Activated CD4-positive, alpha-beta T cell treated with anti-CD3 and anti-CD28 coated beads for 36 hours (primary cell): ENCODE measurements at places on chromosomes 5 and 9.

DNA sequence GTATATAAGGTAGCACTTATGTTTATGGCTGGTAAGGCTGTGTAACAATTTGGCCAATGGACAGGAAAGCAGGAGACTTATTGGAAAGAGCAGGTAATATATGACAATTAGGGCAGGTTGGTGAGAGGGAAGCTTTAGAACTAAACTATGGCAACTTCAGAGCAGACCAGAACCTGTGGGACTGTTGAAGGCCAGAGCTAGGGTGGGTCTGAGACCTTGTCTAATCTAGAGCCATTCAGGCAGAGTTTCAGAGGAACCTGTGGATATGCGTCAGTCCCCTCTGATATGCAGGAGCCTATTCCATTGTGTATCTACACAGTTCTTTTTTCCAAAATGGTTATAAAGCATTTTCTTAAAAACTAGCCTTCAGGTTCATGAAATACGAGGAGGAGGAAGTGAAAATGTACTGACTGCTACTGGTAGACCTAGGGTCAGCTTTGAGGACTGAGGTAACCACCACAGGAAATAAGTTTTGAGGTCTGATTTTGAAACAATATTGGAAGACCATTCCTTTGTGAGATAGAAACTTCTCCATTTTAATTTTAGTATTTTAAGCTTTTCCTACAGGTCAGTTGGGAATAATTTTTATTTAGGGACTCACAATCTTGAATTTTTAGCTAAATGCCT lies 37.6 kb downstream of the ELL2 start:
- no peak for DNase-seq

- DNase-seq = no peak
Measured at GRCh38 chr5:168585119-168585856, 6.1 kb upstream of the PANK3 start.

DNA sequence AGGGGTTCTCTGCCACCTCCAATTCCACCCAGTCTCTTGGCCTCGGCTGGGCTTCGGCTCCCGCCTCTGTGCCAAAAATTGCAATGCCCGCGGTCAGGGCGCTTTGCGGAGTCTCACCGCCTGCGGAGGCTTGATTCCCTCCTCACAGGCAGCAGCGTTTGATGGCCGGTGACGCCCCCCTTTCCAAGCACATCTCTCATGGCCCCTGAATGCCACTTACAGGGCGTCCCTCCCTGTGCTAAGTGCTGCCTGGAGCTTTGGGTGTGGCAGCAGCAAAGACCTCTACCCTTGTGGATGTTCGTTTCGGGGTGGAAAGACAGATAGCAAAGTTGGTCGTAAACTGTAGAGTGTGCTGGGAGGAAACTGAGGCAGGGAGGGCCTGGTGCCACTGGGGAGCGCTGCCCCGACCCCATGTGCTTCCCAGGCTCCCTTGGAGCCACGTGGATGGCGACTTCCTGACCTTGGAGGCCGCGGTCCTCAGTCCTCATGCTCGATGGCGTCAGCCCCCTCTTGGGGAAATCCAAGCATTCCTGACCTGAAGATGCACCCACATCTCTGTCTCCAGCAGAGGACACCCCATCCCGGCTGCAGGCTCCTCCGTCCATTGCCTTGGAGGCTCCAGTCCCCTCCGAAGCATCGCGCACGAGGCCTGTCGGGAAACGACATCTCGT lies 249.2 kb upstream of the IRX4 start:
- DNase-seq = no peak

DNA sequence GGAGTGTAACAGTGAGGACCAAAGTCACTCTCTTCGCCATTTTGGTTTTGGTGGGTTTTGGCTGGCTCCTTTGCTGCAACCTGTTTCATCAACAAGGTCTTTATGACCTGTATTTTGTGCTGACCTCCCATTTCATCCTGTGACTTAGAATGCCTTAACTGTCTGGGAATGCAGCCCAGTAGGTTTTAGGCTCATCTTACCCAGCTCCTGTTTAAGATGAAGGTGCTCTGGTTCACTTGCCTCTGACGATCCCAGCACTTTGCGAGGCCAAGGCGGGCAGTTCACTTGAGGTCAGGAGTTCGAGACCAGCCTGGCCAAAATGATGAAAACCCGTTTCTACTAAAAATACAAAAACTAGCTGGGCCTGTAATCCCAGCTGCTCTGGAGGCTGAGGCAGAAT lies 1.8 kb upstream of the CKS2 start:
- DNase-seq = no peak

GRCh38 chr5:91464886-91465646 lies 81.9 kb upstream of the ARRDC3 start:
- DNase-seq = no peak

GRCh38 chr9:71253011-71253410 lies 131.6 kb upstream of the TRPM3 start:
- no peak for DNase-seq

- no peak for DNase-seq
Measured at GRCh38 chr5:81486711-81487110, 92.8 kb upstream of the ACOT12 start.

DNA sequence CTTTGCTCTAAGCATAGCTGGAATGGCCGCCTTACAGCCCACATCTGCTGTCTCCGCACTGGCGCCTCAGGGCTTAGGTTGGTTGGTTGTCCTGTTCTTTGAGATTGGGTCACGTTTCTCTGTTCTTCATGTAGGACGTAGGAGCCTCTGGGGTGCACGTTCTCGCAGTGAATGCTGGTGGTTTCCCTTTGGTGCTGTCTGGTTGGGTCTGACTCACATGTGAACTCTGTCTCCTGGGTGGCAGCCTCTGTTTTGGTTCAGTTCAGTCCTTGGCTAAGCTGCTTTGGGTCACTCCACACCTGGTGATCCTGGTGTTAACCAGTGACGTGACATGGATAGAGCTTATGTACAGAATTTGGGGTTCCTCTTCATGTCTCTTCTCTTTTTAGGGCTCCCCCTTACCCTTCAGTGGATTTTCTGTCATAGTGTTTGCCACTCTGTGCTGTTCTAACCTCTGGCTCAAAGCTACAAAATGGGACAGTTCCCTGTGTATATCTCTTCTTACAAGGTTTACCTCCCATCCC lies 12.6 kb upstream of the LPCAT1 start:
- peak; percentile 86 for DNase-seq

DNA sequence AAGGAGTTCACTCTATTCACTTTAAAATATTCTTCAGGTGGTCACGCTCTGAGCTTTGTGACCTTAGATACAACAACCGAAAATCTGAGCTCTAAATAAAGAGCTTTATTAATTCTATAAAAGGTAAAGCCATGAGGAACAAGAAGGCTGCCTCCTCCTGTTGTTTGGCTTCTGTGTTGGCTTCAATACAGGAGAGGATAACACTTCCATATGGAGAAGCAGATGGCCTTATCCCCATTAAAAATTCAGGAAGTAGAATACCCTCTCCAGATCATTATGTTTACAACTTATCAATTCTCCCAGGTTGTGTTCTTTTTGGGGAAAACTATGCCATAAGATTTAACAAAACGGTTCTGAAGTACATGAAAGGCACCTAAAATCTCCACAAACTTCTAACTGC lies 128.4 kb downstream of the TTC39B start:
- no peak for DNase-seq

DNA sequence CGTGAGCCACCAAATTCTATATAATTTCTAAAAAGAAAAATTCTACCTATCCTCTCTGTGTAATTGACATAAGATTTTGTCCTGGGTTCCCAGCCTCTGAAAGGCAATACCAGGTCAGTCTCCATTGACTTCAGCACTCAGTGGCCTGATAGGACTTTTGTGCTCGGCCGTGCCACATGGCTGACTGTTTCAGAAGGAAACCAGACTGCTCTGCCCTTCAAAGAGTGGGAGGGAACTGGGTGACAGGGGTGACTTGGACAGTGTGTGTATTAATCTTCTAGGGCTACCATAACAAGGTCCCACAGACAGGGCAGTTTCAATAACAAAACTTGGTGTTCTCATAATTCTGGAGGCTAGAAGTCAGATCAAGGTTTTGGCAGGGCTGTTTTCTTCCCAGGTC lies 43.0 kb downstream of the ARHGAP26 start:
- no peak for DNase-seq

GRCh38 chr5:73093943-73094342 lies 26.4 kb upstream of the TMEM171 start:
- peak; percentile 39 for DNase-seq

- DNase-seq = no peak
Measured at GRCh38 chr5:112929336-112930081, 7.5 kb upstream of the REEP5 start.

DNA sequence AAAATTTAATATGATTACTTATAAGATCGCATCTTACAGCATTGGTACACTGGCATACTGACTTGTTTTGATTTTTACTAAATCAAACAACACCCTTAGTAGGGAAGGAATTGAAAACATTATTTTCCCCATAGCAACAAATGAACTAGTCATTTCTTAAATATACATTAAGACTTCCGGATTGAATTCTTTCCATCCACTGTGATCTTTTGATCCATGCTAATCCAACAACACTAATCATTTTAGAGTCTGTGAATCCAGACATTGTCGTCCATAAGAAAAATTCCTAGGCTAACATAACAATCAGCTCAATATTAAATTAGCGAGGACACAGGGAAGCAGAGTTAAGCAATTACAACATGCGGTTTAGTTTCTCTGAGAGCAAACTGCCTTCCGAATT lies 21.6 kb upstream of the ERAP1 start:
- no peak for DNase-seq

GRCh38 chr5:18764161-18764560 lies 1129.9 kb downstream of the TAF11L14 start:
- no peak for DNase-seq

- DNase-seq = no peak
Measured at GRCh38 chr9:123816817-123817472, 113.0 kb downstream of the DENND1A start.

GRCh38 chr5:125011947-125012346 lies 265.5 kb upstream of the ZNF608 start:
- no peak for DNase-seq

DNA sequence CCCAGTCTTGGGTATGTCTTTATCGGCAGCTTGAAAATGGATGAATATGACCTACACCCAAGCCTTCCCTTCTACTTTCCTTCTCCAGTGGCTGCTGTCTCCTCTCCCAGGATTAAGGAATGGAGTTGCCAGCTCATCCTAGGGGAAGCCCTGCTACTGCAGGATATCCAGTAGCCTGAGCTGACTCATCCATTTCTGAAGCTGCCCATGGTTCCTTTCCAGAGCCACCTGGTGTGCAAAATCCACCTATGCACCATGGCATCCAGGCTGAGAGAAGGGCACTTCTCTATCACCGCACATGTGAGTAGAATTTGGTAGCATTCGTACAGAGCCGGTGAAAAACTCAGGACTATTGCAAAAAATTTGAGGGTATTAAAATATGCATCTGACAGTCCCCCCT lies 290.8 kb downstream of the YTHDC2 start:
- no peak for DNase-seq

GRCh38 chr5:41200506-41200905 lies 12.8 kb downstream of the C6 start:
- DNase-seq = no peak
